HS-27A (cell line): ENCODE measurements at places on chromosomes 6 and 20.

- no peak for DNase-seq
Measured at GRCh38 chr6:160188773-160189172, 67.2 kb downstream of the SLC22A1 start.

GRCh38 chr20:48750941-48751635 is 76.7 kb downstream of the PREX1 start:
- no peak for DNase-seq

GRCh38 chr6:158991017-158991723 is 8.8 kb downstream of the RSPH3 start:
- DNase-seq: no peak

GRCh38 chr6:165117121-165117520 is 192.3 kb downstream of the C6orf118 start:
- no peak for DNase-seq

GRCh38 chr6:154039231-154039842 is at the start of gene OPRM1:
Gene OPRM1, plus strand, starts transcription at chr6:154039240. Its CDS starts 305 bp downstream, at chr6:154039545.
- no peak for DNase-seq

DNA sequence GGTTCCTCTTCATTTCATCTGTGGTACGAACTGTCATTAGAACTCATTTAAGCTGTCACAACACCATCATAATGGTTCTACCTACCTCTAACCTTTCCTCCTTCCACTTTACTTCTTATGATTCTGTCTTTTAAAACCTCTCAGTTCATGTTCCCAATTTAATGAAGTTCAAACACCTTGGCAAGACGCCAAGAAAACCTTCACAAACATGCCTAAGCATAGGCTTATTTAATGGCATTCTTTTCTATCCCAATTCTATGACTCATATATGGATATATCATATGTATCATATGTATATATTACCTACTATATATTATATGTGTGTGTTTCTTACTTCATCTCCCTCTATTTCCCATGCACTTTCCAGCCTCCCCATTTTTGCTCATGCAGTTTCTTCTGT is 283.4 kb upstream of the TBX18 start:
- no peak for DNase-seq

DNA sequence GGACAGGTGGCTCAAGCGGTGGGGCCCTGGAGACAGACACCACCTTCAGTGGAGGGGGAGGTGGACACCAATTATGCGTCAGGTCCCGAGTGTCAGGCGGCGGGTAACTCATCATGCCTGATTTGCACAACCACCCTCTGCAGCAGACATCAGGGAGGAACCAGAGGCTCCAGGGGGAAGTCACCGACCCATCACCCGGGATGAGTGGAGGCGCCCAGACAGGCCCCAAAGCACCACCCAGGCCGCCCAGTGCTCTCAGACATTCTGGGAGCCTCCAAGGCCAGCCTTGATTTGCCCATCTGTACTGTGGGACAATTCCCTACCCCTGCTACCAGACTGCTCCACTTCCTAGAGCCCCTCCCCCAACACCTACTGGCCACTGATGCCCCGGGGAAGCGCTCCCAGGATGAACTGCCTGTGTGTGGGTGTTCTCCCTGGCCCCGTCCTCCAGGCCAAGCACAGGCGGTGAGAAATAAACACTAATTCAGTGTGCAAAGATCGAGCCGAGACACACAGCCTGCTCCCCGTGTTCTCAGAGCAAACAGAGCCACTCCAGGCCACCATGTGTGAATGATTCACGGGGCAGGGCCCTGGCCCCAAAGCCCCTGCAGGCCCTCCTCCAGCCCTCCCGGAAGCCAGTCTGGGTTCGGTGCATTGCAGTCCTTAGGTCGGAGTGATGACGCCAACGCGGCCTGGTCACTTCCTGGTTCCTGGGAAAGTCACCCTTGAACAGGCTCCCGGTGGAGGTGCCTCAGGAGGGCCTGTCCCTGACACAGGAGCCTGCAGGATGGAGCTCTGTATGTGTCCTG is 107.2 kb downstream of the ASXL1 start:
- no peak for DNase-seq
